B cell (primary cell): ENCODE measurements at places on chromosomes 16 and 17.

DNA sequence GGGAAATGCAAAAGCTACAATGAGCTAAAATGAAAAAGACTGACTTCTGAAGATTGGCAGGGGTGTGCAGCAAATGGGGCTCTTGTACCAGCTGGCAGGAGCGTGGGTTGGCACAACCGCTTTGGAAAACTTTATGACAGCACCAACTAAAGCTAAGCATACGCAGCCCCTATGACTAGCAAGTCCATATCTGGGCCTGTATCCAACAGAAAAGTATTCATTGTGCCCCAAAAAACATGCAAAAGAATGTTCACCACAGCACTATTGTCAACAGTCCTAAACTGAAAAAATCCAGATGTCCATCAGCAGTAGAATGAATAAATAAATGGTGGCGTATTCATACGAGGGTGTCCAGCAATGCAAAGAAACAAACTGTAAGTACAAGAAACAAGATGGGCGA, 22.6 kb upstream of the ITGA3 start:
- DNase-seq: no peak

DNA sequence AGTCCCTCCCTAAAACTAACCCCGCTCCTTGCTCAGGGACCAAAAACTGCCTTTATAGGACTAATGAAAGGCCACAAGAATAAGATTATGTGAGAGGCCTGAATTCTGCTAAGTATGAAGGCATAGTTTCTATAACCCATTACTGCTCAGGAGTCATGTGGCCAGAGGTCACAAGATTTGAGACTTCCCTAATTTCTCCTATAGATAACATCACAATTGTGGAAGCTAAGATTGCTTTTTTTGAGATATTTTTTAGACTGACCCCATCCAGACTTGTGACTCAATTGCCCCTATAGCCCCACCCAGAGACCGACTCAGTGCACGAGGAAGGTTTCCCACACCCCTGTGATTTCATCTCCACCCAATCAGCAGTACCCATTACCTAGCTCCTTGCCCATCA, 504.1 kb upstream of the GOT2 start:
- no peak for DNase-seq

GRCh38 chr16:1613211-1613622, 1.1 kb downstream of the CRAMP1 start:
- DNase-seq: peak; percentile 41

DNA sequence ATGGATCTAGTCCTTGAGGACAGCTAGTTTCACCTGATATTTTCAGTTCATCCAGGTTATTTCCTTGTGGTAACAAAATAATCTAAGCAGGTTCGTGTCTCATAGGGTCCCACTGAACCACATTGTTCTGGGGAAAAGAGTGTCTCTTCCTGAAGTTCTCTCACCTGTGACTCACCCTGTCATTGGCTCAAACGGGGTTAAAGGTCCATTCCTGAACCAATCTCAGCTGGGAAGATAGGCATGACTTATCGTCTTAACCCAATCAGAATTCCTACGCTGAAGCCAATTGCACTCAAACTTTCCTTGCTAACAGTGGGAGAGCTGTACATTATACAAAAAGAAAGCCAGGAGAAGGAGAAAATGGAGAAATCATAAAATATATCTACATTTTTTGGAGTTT, 475.8 kb downstream of the TOX3 start:
- DNase-seq: no peak

DNA sequence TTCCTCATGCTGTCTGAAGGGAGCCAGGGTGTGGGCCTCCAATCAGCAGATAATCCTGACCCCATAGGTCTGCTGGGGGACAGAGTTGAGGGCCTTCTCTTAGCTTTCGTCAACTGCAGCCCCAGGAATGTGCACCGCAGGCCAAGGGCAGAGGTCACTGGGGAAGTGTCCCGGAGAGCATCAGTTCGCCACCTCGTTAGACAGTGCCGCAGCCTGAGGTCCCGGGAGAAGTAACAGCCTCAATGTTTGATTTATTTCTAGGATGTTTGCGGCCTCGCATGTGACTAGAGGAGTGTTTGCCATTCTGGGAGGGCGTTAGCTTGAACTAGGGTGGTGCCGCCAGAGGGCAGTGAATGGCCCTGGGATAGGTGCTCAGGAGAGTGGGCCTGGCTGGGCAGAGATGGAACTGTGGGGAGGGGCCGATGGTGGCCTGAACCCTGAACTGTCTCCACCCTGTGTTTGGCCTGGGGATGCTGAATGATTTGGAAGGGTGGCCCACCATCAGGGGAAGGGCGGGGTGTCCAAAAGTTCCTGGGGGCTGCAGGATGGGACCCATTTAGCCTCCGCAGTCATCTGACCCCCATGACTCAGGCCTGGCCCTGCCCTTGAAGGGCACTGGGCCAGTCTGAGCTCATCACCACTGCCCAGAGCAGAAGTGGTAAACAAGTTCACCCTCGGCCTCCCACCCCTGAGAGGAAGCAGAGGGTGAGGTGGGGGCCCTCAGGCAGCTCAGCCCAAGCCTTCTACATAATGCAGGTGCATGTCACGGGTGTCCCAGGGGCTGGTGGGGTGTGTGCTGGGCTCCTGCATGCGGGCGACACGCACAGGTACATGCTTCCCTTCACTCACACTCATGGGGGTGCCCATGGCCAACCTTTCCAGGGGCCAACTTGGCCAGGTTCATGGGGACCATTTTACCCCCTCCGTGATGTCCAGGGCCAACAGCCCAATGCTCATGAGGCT, 12.4 kb upstream of the TAC4 start:
- no peak for DNase-seq
